ENCODE measurements at places on chromosomes 1 and 21. TPM values are rescaled to one million over a fixed set of nuclear protein-coding genes. Genes with fewer than 3 reads are reported as not detected.

RNU1-3 gene
- under 0.01 TPM for total RNA-seq

CHIT1 gene
- under 0.01 TPM for total RNA-seq

BNIPL gene
- 7.5 TPM for total RNA-seq

KLHDC8A gene
- not detected for total RNA-seq

GNG4 gene
- not detected for total RNA-seq

S100A7A gene
- total RNA-seq: under 0.01 TPM

FRRS1 gene
- 23.9 TPM for total RNA-seq

DCDC2B gene
- total RNA-seq: not detected

ZBTB8A gene
- total RNA-seq: 10.6 TPM

MAEL gene
- total RNA-seq: not detected

CD53 gene
- total RNA-seq: not detected

NBPF3 gene
- 21.6 TPM for total RNA-seq

MROH9 gene
- not detected for total RNA-seq

GABRD gene
- total RNA-seq: not detected

YBEY gene
- 17.1 TPM for total RNA-seq

CDC14A gene
- total RNA-seq: 1.5 TPM

UBASH3A gene
- total RNA-seq: not detected

MPZ gene
- under 0.01 TPM for total RNA-seq

CRNN gene
- 24.6 TPM for total RNA-seq

ATP1A2 gene
- not detected for total RNA-seq

NKAIN1 gene
- not detected for total RNA-seq

PTGS2 gene
- 99.1 TPM for total RNA-seq

DFFB gene
- total RNA-seq: 3.4 TPM

SLC30A2 gene
- total RNA-seq: 0.07 TPM

CHIA gene
- total RNA-seq: not detected

KPRP gene
- total RNA-seq: not detected

ATP6V1G3 gene
- total RNA-seq: not detected

BTBD8 gene
- total RNA-seq: 7.0 TPM

ITLN2 gene
- total RNA-seq: 0.21 TPM

RPE65 gene
- not detected for total RNA-seq

FCRLB gene
- total RNA-seq: 0.85 TPM

RGS16 gene
- total RNA-seq: 7.5 TPM

RAB3B gene
- total RNA-seq: 1.3 TPM

ARHGAP29 gene
- total RNA-seq: 20.5 TPM

IGSF5 gene
- total RNA-seq: 0.07 TPM

ETV3L gene
- not detected for total RNA-seq

PIGR gene
- 14.5 TPM for total RNA-seq

CELA3B gene
- not detected for total RNA-seq

C1orf53 gene
- 1.4 TPM for total RNA-seq

PRAMEF5 gene
- total RNA-seq: not detected

SPRR2A gene
- total RNA-seq: 4.8 TPM

SMPDL3B gene
- total RNA-seq: 4.3 TPM

KRTAP10-1 gene
- total RNA-seq: not detected

FAM167B gene
- total RNA-seq: 0.34 TPM

PAQR6 gene
- total RNA-seq: 0.34 TPM

ZNF691 gene
- total RNA-seq: 4.4 TPM

SLC6A17 gene
- total RNA-seq: under 0.01 TPM

PPFIA4 gene
- total RNA-seq: 3.1 TPM

OR2M3 gene
- not detected for total RNA-seq

LDLRAD1 gene
- under 0.01 TPM for total RNA-seq

HTR6 gene
- not detected for total RNA-seq

All from nasal cavity respiratory epithelium epithelial cell of viscerocranial mucosa (primary cell).